ENCODE measurements at places on chromosomes 5 and 9.

- DNase-seq: no peak
Observed at GRCh38 chr9:100534401-100534800, 43.5 kb upstream of the CAVIN4 start.

GRCh38 chr5:132063090-132063911 lies 2.8 kb downstream of the IL3 start:
- peak; percentile 85 for DNase-seq

DNA sequence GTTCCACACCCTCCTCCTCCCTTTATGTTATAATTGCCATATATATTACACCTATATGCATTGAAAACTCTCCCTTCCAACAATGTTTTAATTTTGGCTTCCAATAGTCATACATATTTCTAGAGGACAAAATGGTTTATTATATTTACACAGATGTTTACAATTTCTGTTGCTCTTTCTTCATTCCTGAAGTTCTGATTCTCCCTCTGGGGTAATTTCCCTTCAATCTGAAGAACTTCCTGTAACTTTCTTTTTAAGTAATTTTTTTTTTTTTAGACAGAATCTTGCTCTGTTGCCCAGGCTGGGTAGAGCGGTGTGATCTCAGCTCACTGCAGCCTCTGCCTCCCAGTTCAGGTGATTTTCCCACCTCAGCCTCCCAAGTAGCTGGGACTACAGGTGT lies 173.0 kb upstream of the MAP1B start:
- no peak for DNase-seq

DNA sequence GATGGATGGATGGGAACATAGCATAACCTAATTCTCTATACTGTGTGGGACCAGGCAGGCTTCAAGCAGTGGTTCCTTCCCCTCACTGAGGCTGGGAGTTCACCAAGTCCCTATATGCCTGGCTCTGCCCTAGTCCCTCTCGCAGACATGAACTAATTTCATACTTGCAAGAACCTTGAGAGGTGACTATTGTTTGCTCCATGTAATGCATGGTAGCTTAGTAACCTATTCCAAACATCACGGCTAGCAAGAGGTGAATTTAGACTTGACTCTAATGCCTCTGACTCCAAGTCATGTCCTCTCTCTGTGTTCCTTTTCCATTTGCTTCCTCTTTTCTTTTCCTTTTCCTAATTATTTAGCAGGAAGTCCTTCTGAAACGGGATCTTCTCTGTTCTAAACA lies 25.9 kb upstream of the ERMP1 start:
- no peak for DNase-seq

GRCh38 chr5:45454114-45454513 lies 242.1 kb downstream of the HCN1 start:
- DNase-seq: peak; percentile 39

DNA sequence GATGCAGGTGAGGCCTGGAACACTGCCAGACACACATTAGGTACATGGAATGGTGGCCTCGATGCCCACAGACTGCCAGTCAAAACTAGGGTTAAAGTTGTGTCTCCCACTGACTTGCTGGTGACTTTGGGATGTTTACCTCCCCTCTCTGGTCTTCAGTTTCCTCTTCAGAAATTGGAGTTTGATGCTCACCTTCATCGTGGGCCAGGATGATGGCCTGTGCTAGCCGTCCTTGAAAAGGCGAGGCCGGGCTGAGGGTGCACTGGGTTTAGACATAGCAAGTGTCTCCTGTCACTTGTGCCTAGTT lies 49.0 kb upstream of the FOXE1 start:
- DNase-seq: no peak

DNA sequence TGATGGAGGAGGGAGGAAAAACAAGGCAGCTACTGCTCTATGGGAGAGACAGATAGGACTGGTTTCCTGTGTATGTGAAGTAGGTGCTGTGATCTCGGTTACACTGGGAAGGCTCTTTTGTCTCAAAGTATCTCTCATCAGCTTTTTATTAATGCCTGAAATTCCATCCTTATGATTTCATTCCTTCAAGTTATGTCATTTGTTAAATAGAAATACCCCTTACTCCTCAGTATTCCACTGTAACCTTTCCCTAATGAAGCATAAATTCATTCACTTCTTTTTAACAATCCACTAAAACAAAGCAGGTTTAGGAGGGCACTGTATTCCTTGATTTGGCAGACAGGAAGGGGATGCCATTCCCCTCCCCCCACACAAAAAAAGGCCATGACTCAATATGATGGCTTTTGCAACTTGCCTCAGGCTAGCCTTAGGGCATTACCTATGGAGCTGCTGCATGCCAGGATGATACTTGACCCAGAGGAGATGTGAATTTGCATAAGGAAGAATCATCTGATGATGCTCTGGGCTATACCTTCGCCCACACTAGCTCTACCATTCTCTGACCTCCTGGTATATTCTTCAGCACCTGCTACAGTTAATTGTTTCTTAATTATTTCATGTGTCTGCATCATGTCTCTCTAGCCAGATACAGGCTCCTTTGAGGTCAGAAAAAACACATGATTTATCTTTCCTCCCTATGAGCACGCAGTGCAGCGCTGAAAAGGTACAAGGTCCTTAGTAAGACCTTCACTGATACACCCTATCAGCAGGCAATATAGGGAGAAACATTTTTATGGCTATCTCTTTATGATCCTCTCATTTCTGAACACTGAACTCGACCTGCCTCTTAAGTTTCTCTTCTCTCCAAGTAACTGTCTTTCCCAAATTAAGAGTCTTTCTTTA lies 26.3 kb downstream of the NR3C1 start:
- DNase-seq: no peak
